ENCODE measurements at places on chromosomes 16 and 17.

DNA sequence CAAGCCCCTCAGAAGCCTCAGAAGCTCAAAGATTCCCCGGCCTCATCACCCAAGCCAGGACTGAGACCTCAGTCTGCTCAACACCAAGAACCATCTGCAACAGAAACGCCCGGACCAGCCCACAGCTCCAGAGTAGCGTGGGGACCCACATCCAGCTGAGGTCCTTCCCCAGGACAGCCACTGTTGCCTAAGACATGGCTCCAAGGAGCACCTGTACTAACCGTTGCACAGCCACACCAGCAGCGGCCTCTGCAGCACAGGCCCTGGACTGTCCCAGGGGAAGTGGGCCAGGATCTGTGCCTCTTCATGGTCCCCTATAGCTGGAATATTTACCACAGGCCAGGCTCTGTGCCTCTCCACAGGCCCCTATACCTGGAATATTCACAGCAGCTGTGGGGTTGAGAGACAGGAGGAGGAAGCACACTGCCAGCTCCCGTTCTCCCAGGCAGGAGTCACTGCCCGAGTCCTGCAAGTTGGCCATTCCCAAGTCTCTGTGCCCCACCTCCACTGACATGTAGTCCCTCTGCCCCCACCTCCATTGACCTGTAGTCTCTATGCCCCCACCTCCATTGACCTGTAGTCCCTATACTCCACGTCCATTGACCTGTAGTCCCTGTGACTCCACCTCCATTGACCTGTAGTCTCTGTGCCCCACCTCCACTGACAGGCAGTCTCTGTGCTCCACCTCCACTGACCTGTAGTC lies 38.5 kb downstream of the RPH3AL start:
- DNase-seq, result no peak

- DNase-seq, result no peak
Measured at GRCh38 chr16:77439106-77439505, 4.3 kb upstream of the ADAMTS18 start.

DNA sequence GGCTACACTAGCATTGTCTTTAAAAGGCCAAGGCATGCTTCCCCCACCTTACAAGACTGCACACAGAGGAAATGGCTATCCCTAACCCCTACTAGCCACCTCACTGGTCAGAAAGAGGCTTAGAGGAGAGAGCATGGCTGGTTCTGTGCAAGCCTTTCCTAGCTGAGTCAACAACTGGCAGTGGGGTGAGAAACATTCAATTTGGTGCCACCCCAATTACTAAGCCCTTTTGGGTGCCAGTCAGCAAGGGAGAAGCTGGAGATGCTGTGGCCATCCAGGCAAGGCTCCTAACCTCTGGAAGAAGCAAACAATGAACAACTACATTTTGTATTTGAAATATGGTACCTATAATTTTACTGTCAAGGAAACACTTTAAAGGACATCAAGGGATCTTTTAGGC lies 4.7 kb upstream of the KAT7 start:
- DNase-seq, result no peak

DNA sequence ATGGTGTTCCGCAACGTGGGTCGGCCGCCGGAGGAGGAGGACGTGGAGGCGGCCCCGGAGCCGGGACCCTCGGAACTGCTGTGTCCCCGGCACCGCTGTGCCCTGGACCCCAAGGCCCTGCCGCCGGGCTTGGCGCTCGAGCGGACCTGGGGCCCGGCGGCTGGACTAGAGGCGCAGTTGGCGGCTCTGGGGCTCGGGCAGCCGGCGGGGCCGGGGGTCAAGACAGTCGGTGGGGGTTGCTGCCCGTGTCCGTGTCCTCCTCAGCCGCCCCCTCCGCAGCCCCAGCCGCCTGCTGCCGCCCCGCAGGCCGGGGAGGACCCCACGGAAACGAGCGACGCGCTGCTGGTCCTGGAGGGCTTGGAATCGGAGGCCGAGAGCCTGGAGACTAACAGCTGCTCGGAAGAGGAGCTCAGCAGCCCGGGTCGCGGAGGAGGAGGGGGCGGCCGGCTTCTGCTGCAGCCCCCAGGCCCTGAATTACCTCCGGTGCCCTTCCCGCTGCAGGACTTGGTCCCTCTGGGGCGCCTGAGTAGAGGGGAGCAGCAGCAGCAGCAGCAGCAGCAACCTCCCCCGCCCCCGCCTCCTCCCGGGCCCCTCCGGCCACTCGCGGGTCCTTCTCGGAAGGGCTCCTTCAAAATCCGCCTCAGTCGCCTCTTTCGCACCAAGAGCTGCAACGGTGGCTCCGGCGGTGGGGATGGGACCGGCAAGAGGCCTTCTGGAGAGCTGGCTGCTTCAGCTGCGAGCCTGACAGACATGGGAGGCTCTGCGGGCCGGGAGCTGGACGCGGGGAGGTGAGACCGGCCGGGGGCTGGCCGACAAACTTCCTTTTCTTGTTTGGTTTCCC lies 821 bp downstream of the SOCS7 start:
- no peak for DNase-seq
